ENCODE measurements at places on chromosomes 12 and 14.

DNA sequence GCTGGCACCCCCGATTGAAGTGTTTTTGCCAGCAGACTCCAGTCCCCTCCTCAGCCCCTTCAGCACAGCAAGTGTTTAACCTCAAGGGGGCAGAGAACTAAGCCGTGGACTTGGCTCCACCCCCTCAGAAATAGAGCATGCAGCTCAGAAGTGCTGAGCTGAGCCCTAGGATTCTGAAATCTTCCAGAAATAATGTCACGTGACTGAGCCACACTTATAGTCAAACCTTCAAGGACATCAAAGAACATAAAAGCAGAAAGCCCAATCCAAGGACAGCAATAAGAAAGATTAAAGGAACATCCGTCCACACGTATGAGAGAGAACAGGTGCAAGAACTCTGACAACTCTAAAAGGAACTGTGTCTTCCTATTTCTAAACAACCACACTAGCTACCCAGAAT lies 317.7 kb upstream of the LRFN5 start:
- no peak for DNase-seq

- DNase-seq: no peak
These were observed 53.4 kb downstream of the HSD17B6 start for GRCh38 chr12:56816491-56816890.

DNA sequence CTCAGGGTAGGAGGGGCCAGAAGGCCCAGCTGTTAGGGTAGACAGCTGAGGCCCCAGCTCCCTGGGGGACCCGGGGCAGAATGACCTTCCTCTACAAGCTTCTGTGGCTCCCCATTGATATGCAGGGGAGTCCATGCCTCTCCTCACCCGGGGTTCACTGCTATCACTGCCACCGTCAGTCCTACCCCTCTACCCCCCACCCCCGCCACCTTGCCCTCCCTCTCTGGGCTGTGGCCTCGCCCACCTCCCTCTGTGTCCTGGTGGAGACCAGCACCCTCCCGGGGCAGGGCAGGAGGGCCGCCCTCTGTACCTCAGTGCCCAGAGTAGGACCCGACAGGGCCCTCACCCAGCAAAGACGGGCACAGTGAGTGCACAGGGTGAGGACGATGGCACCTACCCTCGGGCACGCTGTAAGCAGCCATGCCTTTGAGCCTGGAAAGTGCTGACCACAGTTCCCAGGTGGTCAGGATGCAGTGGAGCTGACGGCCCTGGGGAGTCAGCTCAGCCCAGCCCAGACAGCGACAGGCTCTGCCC lies 88.4 kb upstream of the SFSWAP start:
- DNase-seq: no peak

DNA sequence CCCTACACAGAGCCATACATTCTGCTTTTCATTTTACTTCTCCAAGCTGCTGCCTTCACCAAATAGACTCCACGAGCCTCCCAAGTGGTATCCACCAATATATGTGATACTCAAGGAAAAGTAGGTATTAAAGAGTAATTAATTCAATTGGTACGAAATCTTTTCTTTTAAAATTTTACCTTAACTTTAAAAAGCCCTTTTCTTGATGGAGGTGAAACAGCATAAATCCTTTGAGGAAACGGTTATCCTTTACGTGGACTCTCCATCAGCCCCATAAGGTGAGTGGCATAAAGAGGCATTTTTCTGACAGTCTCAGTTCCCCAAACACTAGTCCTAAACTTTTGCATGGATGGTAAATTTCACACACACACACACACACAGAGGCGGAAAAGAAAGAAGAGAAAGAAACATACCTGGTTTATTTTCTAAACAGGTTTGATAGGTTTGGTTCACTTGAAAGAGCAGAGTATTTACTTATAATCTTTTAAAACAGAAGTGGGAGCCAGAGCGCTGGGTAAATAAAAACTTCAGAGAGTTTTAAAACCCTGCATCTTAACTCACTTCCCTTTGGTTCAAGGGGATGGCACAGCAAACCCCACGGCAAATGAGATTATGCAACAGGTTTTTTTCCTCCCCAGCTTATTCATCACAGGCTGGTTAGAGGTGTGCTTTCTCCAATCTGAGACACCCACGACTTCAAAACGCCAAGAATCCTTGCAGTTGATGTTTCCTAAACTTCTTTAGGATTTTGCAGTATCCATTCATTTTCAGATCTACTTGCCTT lies 1.9 kb downstream of the DUSP16 start:
- DNase-seq: peak; percentile 75

GRCh38 chr14:22200977-22201605 lies 387.9 kb downstream of the DAD1 start:
- no peak for DNase-seq
